Fibroblast of skin of left biceps (primary cell): ENCODE measurements at places on chromosomes 6 and 20.

GRCh38 chr6:65706436-65706835 is 590 bp downstream of the EYS start:
- DNase-seq: no peak

DNA sequence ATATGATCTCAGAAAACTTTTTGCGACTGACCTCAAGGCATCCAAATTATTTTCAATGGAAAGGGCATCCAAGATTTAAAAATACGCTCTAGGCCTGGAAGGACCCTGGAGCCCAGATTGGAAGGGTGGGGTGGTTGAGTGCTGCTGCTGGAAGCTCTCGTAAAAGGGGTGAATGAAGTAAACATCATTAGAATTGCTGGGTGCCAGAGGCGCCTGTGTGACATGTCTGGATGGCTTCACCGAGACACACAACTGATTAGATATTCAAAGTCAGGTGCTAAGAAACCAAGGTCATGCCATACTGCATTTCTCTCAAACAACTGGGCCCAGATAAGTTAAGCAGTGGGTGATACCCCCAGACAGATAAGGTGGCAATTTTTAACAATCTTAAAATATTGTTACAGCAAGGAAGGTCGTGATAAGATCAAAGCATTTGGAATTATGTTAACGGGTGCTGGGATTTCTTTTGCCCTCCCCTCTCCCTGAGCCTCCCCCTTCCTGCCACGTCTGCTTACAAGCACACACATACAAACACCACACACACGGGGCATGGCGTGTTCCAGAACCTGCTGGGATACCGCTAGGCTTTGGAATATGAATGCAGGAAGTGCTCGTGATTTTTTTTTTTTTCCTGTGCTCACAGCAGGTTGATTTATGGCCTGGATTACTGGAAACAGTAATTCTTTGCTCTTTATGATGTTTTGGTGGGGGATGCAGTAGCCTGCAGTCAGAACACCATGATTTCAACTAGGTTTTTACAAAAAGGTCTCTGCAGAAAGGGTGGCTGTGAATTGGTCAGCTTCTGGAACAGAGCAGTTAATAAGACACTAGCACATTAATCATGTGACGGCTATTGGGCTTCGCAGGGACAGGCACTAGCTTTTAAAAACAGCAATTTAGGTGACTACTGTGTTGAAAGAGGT is 551.2 kb downstream of the QKI start:
- DNase-seq: no peak

GRCh38 chr6:107354451-107354850 is 104.9 kb downstream of the PDSS2 start:
- no peak for DNase-seq

- no peak for DNase-seq
Measured at GRCh38 chr6:137389150-137389704, 105.0 kb downstream of the OLIG3 start.

GRCh38 chr20:19619904-19620430 is 138.1 kb upstream of the RIN2 start:
- DNase-seq: no peak

DNA sequence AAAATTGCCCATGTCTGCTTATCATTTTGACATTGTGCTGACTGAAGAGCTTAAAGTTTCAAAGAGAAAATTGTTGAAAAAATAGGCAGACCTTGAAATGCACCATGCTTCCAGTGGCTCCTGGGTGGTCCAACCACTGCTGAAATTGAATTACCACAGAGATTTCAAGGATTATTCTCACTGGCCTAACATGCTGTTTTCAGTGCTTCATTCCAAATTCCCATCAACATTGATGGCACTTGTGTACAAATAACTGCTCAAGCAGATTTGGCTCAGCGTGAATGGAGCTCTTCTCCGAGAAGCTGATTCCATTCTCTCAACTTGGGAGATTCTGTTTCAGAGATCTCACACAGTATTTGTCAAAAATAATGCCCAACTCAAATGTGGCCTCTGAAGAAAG is 75.5 kb downstream of the LAMA4 start:
- no peak for DNase-seq

- DNase-seq: no peak
Measured at GRCh38 chr20:59993736-59994430, 35.7 kb downstream of the CDH26 start.

- DNase-seq: no peak
Measured at GRCh38 chr6:140494321-140495108, 1120.1 kb upstream of the CITED2 start.

DNA sequence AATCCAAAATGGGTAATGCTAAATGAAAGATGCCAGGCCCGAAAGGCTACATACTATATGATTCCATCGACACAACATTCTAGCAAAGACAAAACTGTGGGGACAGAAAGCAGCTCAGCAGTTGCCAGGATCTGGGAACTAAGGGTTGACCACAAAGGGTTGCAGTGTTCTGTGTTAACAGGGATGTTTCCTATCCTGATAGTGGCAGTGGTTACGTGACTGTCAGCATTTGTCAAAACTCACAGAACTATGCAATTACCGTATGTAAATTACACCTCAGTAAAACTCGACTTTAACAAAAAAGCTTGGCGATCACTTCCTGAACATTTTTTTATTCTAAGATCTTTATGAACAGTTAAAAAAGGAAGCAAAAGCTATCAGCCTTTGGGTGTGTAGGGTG is 83.9 kb downstream of the BANF2 start:
- no peak for DNase-seq

GRCh38 chr6:119037941-119038623 is 40.4 kb downstream of the FAM184A start:
- no peak for DNase-seq

DNA sequence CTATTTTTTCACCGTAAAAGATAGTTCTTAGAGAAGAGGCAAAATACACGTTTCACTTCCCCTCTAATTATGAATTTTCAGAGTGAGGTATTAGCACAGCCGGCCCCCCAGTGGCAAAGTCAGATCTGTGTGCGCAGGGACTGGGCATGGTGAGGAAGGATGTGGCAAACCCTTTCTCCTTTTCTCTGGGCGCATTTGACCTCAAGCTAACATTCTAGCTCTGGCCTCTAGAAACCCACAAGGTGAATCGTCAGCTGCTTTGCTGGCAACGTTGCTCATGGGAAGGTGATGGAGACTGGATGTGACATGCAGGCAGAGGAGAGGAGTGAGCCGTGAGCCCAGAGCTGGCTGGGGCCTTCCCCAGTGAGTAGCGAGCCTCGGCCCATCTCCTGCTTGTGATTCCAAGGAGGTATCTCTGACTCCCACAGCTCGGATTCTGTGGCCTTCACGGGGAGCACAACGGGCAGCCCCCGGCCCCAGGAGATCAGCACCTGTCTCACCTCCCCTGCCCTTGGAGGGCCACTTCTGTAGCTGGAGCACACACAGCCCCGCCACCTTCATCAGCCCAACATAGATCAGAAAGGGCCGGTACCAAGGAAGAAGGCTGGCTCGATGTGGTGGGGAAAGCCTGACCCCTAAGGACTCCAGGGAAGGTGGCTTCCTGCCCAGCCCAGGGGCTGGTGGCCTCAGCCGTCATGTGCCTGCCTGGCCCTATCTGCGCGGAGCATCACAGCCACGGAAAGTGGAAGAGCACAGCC is 152.8 kb downstream of the TAF4 start:
- no peak for DNase-seq

DNA sequence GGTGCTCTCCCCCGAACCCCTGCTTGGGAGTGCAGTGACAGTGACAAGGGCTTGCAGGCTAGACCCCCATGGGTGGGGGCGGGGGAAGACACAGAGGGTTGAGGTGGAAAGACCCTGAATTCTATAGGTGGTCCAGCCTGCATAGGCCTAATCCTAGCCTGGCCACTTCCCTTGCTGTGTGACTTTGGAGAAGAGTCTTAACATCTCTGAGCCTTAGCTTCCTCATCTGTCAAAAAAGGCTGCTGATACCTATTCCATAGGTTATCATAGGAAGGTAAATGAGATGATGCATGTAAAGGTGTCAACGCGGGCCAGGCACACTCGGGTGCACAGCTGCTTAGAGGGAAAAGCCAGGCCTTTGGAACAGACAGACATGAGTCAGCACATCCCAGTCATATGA is 15.8 kb downstream of the BPIFB4 start:
- no peak for DNase-seq

GRCh38 chr6:159678574-159678973 is 14.5 kb downstream of the SOD2 start:
- no peak for DNase-seq

DNA sequence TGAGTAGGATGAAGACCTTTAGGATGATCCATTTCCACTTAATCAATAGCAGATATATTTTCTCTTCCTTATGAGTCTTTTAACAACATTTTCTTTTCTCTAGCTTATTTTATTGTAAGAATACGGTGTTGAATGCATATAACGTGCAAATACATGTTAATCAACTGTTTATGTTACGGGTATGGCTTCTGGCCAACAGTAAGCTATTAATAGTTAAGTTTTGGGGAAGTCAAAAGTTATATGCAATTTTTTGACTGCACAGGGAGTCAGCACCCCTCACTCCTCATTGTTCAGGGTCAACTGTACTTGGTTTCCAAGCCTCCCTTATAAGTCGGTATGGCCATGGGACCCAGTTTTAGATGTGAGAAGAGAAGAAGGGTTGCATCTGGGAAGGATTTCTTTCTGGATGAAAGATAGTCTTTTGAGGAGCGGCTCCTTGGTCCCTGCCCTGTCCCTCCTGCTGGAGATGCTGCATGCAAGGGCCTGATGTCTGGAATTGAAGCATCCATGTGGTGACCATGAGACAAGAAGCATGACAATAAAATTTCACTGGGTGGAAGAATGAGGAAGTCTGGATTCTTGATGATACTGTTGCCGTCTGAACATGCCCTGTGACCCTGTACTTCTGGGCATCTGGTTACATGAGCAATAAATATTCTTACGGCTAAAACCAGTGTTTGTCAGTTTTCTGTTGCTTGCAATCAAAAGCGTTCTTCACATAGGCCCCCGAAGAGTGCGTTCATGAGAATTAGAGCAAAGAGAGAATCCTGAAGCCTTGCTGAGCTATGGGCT is 194.7 kb upstream of the PMEPA1 start:
- no peak for DNase-seq

DNA sequence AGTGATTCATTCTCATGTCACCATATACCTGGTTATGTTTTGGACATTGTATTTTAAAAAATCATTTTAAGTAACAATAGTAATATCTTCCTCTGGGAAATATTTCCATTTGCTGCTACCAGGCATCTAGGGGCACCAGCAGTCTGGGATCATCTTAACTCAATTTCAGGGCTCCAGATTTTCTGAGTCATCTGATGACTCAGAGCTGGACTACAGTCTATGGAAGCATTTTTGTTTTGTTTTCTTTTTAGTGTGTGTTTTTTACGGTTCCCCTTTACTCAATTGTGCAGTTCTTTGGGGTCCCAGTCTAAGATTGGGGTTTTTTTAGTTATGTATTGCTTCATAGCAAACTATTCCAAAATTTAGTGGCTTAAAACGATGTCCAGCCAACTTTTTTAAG is 5.7 kb upstream of the FKBP5 start:
- no peak for DNase-seq

DNA sequence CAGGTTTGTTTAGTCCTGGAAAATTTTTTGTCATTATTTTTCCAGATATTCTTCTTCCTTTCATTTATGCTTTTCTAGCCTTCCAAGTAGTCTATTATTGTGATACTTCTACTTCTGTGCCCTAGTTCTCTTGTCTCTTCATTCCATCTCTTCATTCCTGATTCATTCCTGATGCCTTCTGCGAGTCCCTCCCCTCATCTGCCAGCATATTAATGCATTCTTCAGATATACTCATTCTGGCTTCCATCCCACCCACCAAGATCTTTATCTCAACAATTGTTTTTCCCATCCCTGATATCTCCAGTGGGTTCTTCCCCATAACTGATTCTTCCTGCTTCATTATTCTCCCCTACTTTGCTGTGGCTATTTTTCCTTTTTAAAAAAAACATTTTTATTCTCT is 35.2 kb downstream of the ALDH5A1 start:
- no peak for DNase-seq

DNA sequence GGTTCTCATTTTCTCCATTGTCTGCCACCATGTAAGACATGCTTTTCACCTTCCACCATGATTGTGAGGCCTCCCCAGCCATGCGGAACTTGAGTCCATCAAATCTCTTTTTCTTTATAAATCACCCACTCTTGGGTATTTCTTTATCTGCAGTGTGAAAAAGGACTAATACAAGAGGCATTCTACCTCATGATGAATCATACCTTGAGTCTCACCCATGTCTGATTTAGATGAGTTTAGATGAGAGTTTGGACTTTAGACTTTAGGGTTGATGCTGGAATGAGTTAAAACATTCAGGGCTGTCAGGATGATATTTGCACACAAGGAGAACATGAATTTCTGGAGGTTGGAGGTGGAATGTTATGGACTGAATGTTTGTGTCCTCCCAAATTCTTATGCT is 545.6 kb downstream of the C6orf118 start:
- DNase-seq: no peak

- no peak for DNase-seq
Measured at GRCh38 chr6:68400396-68400795, 234.7 kb upstream of the ADGRB3 start.

GRCh38 chr6:43129434-43130194 is 41.5 kb upstream of the SRF start:
- no peak for DNase-seq

DNA sequence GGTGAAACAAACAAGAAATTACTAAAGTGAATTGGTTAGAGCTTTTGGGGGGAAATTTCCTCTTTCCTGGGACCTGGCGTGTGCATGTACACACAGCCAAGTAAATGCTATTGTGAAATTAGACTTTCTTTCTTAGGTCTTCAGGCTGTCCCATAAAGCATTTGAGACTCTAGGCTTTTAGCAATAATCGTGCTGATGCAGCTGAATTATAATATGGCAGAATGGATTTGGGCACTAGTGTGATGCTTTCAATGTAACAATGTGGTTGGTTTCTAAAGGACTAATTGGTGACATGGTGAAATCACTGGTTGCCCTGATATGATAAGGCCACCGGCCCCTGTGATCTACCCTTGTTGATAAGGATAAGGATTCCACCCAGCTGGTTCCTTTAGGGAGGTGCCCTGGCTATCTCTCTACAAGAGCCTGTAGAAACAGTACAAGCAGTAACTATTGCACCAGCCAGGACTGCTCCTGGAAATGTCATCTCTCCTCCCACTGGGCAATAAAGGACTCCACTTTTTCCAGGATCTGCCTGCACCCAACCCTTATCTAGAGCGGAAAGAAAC is 164.1 kb downstream of the TFAP2A start:
- DNase-seq: no peak

GRCh38 chr6:121319112-121319553 is 15.1 kb downstream of the TBC1D32 start:
- no peak for DNase-seq
